ENCODE measurements at places on chromosomes 1 and 21. TPM values are rescaled to one million over a fixed set of nuclear protein-coding genes. Genes with fewer than 3 reads are reported as not detected.
A peak's percentile ranks its signal among the peaks of the same experiment; 100 is the strongest.

DNA sequence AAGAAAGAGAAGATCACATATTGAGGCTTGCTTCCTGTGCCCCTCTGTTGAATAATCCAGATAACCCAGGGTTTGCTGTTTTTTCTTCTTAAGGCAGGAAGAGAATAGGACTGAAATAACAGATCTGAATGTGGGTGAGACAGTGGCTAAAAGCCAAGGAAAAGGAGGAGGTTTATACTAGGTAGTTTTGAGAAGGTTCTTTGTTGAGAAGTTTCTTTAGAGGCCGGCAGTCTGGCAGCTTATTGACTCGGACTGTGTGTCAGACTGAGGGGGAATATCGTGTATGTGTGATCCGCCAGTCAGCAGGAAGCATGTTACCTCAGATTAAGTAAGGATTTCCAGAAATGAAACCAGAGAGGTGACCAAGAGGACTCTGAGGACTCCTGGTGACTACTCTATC, 119.8 kb downstream of the PLA2G4A start:
- peak; percentile 81 for DNase-seq

DNA sequence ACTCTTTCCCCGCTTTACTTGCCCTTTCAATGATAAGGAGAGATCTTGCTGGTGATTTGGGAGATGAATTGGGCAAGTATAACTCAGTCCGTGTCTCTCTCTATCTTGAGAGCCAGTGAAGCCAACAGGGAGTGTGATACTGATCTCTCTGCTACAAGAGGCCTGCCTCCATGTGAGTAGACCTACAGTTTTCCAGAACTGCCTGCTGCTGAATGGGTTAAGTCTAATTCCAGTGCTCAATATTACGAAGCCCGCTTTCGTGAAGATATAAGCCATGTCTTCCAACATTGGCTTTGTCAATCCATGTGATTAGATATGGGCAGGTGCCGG, 92.6 kb downstream of the ADCY10 start:
- no peak for DNase-seq

DNA sequence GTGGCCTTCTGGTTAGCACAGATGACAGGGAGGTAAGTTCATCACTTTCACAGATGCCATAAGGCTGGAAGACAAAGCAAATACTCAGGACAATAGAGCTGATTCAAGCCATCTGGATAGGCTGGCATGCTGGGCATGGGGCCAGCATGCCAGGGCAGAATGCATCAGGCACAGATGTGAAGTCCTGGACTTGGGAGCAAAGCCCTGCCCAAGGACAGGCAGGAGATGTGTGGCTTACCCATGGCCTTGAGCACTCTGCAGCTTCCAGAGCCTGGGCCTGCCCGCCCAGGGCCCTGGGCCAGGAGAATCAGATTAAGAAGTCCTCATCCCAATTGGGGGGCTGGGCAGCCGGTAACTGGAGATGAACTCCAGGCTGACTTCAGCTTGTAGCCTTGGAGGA, 135.7 kb upstream of the ZC3H12A start:
- DNase-seq: no peak

The GABRD gene
- total RNA-seq: 0.20 TPM

The SPATA21 gene
- not detected for total RNA-seq
